ENCODE measurements at places on chromosomes 7 and 10.

DNA sequence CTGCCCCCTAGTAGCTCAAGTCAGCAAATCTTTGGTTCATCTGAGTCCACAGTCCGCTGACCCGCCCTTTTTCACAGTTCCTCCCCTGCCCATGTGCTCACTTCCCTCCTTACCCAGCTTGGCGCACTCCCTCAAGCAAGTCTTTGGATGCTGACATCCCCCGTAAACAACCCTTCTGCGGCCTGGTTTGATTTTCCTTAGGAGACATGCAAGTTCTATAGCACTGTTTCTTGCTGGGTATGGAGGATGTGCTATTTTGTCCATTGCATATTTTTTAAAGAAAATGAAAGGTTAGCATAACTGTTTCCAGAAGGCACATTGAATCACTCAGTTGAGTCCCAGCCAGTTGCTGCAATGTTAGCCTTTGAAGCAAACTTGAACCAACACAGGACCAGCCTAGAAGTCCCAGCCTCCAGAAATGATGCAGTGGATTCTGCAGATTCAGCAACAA is 38.2 kb downstream of the HTRA1 start:
- DNase-seq: no peak

DNA sequence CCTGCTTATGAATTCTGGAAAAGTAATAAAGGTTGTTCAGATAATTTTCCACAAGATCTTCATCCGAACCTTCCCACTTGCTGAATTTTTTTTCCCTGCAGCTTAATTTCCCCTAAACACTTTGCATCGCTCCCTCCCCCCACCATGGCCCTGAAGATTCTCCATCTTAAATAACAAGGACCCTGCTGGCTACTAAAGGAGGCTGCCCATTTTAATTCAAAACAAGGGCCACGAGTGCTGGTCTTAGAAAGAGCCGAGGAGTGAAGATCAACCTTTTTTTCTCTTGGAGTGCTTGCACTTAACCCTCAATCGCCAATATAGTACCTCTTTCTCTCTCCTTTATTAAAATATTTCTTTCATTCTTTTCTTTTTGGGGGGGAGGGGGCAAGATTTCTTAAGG is 9.2 kb upstream of the SP8 start:
- no peak for DNase-seq

- peak; percentile 22 for DNase-seq
These were observed 99.0 kb upstream of the SMIM30 start for GRCh38 chr7:113217314-113217713.

GRCh38 chr7:158052381-158053060 is 535.1 kb downstream of the PTPRN2 start:
- DNase-seq: no peak

DNA sequence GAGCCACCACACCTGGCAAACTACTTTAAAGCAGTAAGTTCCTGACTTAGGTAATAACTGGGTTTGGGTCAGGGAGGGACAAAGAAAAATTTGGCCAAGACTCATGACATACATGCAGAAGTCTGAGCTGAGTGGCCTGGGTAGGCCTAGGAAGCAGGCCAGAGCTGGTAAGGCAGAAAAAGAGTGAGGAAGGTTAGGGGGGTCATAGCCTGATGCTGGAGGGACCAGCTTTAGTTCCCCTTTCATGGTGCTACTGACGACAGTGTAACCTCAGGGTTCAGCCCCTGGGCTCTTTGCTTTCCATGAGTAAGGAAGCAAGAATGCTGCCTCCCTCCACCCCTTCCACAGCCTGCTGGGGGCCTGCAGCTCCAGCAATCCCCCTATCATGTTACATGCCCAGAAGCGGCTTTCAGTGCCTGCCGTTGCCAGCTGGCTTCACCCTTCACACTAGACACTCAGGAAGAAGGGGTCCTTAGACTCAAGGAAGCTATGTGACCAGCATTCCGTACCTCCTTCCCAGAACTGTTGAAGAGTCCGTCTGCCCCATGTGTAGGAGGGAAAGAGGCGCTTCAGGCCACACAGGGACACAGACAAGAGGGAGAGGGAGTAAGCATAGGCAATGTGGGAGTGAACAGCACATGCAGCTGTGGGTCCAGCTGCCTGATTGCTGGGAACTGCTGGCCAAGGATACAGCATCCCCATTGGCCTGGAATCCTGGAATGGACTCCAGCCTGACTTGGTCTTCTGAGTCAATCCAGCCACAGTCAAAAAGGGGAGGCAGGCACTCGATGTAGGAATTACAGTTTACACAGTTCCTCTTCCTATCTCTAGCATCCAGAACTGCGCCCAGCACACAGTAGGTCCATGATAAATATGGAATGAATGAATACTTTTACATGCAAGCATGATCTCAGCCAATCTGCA is 4.1 kb upstream of the PLAU start:
- DNase-seq: peak; percentile 2

DNA sequence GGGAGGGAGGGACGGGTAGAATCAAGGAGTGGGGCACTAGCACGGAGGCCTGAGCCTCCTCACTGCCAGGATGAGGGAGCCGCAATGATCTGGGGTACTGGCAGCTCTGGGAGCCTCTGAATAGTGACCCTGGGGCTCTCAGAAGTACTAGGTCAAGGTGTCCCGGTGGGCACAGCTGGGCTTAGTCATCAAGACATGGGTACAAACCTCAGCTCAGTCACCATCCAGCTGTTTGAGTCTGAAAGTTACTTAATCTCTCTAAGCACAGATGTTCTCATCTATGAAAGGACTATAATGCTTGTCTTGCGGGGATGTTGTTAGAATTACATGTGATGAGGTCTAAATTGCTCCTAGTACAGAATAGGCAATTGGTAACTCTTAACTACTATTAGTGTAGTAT is 276.8 kb downstream of the KCNMA1 start:
- DNase-seq: no peak

Data from NCI-H1092 treated with DMSO at 0.1 percent for 48 hours (cell line).